ENCODE measurements at places on chromosomes 1 and 21.

DNA sequence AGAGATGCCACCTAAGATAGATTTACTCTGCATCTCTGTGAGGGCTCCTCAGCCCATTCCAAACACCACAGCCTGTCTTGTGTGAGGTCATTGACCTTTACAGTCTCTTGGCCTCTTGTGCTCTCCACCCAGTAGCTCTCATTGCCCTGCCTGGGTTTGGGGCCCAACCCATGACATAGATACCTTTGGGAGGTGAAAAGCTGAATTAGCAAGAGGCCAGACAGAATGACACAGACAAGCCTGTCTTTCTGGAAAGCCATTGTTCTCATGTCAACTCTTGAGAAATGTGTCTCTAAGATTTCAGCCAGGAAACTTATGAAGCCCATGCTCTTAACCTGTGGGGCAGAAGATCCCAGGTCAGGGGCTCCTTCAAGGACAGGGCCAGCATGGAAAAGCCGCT is 18.4 kb upstream of the F3 start:
- DNase-seq: no peak

DNA sequence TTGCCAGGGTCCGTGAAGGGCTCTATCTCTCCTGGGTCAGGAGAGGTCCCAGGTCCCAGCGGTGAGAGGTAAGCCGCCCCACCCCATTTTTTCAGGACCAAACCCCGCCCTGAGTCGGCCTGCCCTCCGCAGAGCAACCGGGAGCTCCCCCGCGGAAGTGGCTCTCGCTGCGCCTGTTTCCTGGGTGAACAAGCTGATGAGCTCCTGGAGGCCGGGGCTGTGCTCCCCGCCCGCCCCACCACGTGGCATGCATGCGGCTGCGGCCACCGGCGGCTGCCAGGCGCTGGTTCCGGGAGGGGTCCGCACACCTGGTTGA is 32.0 kb downstream of the ZBTB17 start:
- DNase-seq: no peak

DNA sequence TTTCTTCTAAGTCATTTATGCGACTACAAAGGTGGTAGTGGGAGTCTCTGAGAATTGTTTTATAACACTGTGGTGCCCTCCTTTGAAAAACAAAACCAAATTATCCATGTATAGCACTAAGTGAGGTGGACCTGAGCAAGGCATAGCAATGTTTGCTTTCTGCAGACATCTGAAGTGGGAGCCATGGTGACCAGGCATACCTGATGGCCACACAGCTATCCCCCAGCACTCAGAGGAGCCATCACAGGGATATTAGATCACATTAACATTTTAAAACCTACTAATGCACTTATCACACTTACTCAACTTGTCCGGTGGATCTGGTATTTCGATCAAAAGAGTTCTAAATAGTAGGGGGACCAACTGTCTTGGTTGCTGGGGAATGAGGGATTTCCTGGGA is 24.8 kb upstream of the AVPR1B start:
- DNase-seq: no peak

DNA sequence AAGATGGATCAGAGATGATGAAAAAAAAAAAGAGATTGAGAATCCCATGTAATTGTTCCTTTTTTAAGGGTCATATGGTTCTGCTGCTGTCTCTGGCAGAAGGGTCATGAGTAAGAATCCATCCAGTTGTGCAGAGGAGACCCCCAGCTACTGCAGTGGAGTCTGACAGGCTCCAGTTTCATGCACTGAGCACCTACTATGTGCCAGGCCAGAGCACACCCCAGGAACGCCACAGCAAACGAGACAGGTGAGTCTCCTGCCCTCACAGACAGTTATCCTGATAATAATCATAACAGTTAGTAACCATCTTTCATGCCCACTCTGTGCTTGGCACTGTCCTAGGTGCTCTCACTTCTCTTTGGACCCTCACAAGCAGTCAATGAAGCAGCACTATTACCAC is 420.0 kb downstream of the MATN1 start:
- no peak for DNase-seq

GRCh38 chr1:41780916-41781315 is 137.8 kb downstream of the HIVEP3 start:
- DNase-seq: no peak

GRCh38 chr21:45640888-45641479 is 2.5 kb upstream of the PCBP3 start:
- peak; percentile 66 for DNase-seq

Measured in fibroblast of skin of scalp (primary cell).